ENCODE measurements at places on chromosomes 5 and 9.
A peak's percentile ranks its signal among the peaks of the same experiment; 100 is the strongest.

DNA sequence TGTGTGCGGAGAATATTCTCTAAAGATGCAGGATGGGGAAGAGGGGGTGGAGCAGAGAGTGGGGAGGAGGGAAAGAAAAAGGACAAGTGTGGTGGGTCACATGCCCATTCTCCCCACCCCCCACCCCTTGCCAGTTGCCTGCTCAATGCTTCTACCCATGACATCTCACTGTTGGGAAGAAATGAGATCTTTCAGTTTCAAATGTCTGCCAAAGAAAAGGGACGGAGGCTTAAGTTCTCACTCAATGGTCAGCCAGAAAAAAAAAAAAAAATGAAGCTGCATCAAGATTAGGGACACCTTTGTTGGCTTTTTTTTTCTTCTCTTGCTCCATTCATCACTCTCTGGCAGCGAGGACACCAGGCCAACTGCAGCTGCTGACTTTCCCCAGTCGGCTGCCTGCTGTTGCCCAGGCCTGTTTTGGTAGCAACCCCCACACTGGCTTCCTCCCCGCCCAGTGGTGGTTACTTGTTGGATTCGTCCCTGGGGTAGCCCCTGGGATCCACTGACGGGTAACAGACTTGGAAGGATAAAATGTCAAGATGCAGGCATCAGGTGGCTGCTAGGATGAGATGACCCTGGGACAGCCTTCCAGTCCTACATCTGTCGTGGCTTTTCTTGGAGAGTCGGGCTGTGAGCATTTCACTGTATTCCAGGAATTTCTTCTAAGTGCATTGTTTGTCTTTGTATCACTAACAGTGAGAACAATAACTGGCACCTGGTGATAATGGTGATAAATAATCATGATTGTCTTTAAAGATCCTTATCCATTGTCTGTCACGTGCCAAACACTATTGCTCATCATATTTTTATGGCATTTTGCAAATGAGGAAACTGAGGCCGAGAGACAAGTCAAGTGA lies 9.1 kb downstream of the WWC1 start:
- no peak for DNase-seq

GRCh38 chr9:107827304-107827703 lies 337.7 kb upstream of the KLF4 start:
- DNase-seq = no peak

GRCh38 chr5:131530706-131531331 lies 104.2 kb downstream of the RAPGEF6 start:
- DNase-seq = no peak

DNA sequence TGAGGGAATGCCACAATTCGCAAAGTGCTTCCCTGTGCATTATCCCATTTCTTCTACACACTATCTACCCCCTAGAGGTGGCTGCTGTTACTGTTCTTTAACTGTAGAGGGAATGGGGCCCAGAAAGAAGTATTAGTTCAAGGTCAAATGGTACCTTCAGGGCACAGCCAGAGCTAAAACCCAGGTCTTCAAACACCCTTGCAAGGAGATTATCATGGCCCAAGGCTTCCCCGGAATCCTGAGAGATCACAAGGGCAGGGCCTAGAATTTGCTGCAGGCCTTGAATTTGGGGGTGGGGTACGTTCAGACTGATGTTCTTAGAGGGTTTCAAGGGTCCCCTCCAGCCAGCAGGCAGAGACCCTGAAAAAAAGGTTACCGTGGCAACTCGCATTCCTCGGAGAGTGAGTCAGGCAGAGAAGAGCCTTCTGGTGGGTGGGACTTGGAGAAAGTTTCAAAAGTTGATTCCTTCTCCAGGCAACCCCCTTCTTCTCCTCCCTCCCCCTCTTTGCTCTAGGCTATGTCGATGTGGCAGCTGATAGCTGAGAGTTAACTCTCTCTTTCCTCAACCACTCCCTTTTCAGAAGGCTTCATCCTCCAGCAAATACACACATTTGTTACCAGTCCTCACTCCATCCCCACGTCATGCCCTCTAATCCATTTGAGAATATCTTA lies 1.9 kb downstream of the SPARC start:
- DNase-seq = peak; percentile 99

- DNase-seq = no peak
Measured at GRCh38 chr9:93088656-93089015, 7.4 kb upstream of the CARD19 start.

DNA sequence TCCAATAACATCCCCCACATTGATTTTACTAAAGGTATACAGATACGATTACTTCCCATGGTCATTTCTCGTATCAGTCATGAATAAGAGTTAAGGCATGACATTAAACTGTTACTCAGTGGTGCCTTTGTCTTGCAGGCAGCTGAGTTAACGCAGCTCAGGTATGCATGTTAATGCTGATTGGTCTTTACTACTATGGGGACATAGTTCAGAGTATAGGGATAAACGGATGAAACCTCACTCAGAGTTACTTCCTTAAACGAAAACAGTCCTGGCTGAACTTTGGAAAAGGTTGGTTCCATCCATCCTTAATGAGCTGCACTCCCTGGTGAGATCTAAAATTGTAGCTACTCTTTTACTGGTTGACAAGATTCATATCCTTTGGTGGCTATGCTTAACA lies 87.0 kb downstream of the ACTL7B start:
- no peak for DNase-seq

DNA sequence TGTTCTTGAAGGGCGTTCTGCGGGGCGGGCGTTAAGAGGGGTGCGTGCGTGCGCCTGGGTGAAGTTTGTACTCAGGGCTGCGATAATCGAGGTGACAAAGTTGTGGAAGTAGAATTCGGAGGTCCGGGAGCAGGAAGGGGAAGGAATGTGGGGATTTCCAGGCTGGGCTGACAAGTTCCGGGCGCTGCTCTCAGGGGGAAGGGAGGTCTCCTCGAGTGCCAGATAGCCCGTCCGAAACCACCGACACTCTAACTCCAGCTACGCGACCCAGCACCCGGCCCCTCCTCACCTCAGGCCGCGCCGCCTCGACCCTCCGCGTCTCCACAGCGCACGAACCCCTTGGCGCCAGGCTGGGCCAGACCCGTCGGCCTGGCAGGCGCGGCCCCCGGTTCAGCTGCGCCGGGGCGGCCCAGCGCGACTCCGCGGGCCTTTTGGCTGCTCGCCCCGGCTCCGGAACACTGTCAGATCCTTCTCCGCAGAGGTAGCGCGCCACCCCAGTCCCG lies at the start of gene IL6ST:
TSS of gene IL6ST (minus strand) at position 469 of the 503 bp plus-strand sequence. CDS start 18,685 bp downstream, outside the sequence.
- peak; percentile 94 for DNase-seq

- peak; percentile 54 for DNase-seq
Measured at GRCh38 chr5:74201334-74202081, 439.0 kb downstream of the ENC1 start.

- DNase-seq = peak; percentile 35
Measured at GRCh38 chr5:39106322-39106721, 32.1 kb upstream of the RICTOR start.

DNA sequence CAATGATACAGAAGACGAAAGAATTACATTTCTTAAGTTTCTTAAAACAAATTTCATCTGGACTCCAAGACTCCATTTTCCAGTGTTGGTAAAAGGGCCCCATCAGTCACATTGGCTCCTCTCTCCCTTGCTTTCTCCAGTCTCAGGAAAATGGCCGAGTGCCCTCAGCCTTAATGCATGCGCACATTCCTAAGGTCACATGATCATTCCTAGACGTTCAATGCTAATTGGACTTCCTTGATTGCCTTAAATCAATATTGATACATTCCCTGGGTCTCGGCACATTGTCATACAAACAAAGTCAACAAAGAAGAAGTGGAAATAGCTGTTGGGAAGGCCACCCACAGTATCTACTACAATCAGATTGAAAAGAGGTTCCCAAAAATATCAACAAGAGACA lies 413.6 kb upstream of the GRAMD2B start:
- no peak for DNase-seq

DNA sequence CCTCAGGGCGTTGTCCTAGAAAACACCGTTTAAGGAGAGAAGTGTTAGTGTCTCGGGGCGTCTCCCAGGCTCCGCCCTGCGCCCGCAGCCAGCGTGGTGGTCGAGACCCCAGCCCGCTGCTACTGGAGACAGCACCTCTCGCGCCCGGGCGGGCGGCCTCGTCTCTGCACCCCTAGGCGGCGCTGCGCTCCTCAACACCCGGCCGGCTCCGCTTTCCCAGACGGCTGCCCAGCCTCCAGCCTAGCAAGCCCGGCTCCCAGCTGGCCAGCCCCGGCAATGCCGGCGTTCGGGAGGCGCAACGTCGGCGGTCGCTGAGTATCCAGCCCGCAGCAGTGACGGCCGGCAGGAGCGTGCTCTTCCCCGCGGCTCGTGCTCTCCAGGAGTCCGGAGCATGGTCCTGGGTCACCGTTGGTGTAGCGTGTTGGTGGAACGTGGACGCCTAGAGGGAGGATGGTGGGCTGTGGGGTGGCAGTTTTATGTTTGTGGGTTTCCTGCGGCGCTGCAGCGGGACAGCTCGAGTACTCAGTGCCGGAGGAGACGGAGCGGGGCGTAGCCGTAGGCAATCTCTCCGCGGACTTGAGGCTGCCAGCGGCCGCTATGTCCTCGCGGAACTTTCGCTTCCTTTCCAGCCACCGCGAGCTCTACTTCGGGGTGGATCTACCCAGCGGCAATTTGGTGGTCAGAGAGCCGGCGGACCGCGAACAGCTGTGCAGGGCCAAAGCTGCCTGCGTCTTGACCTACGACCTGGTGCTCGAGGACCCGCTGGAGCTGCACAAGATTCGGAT lies 536 bp downstream of the PCDHAC1 start:
- DNase-seq = peak; percentile 11

All from EL (cell line).